Immature natural killer cell (primary cell): ENCODE measurements at places on chromosomes 12 and 14. TPM values are rescaled to one million over a fixed set of nuclear protein-coding genes. Genes with fewer than 3 reads are reported as not detected.

The TAS2R19 gene
- not detected for polyA plus RNA-seq

The PPP1R3E gene
- 1.4 TPM for polyA plus RNA-seq

The ZC2HC1C gene
- polyA plus RNA-seq = not detected

The CERS5 gene
- polyA plus RNA-seq = 57.2 TPM

The VSX2 gene
- polyA plus RNA-seq = not detected

The SMCO2 gene
- polyA plus RNA-seq = not detected

The DPPA3 gene
- polyA plus RNA-seq = not detected

The BCL2L2 gene
- 1.2 TPM for polyA plus RNA-seq

The NRXN3 gene
- not detected for polyA plus RNA-seq

The SLCO1B1 gene
- not detected for polyA plus RNA-seq

The MYH6 gene
- polyA plus RNA-seq = not detected

The TCL1B gene
- not detected for polyA plus RNA-seq

The VRTN gene
- polyA plus RNA-seq = not detected

The RASSF9 gene
- not detected for polyA plus RNA-seq

The CIT gene
- not detected for polyA plus RNA-seq

The DGKA gene
- 19.7 TPM for polyA plus RNA-seq

The WNT1 gene
- polyA plus RNA-seq = 1.2 TPM

The OR6C4 gene
- polyA plus RNA-seq = not detected

The BBOF1 gene
- 4.0 TPM for polyA plus RNA-seq

The KRT82 gene
- polyA plus RNA-seq = not detected

The SERPINA1 gene
- 5.5 TPM for polyA plus RNA-seq

The FAM186B gene
- polyA plus RNA-seq = not detected

The PMCH gene
- polyA plus RNA-seq = not detected

The IRAK3 gene
- polyA plus RNA-seq = 1.2 TPM

The NXPH4 gene
- not detected for polyA plus RNA-seq

The ANKS1B gene
- not detected for polyA plus RNA-seq

The SOX5 gene
- not detected for polyA plus RNA-seq

The KRT7 gene
- not detected for polyA plus RNA-seq

The PTGER2 gene
- 250 TPM for polyA plus RNA-seq

The TNS2 gene
- polyA plus RNA-seq = not detected

The ADAM21 gene
- not detected for polyA plus RNA-seq

The RAN gene
- polyA plus RNA-seq = 585 TPM

The KLRC2 gene
- 38.2 TPM for polyA plus RNA-seq

The FBXW8 gene
- 10.6 TPM for polyA plus RNA-seq

The TSPAN19 gene
- not detected for polyA plus RNA-seq

The TMEM63C gene
- polyA plus RNA-seq = not detected

The KRT72 gene
- polyA plus RNA-seq = 0.93 TPM

The GLIPR1L1 gene
- polyA plus RNA-seq = not detected

The PZP gene
- not detected for polyA plus RNA-seq

The BIN2 gene
- 582 TPM for polyA plus RNA-seq

The SLC25A47 gene
- polyA plus RNA-seq = not detected

The CCDC197 gene
- polyA plus RNA-seq = not detected

The SPTSSA gene
- polyA plus RNA-seq = 26.2 TPM

The CAND1 gene
- 38.9 TPM for polyA plus RNA-seq

The FAM181A gene
- polyA plus RNA-seq = not detected

The LHX5 gene
- not detected for polyA plus RNA-seq

The SRRM4 gene
- polyA plus RNA-seq = not detected

The RNASE1 gene
- polyA plus RNA-seq = not detected

The RHOJ gene
- not detected for polyA plus RNA-seq

The POTEM gene
- polyA plus RNA-seq = not detected

The GUCY2C gene
- not detected for polyA plus RNA-seq
